ENCODE measurements at places on chromosomes 2 and 18.
A peak's percentile ranks its signal among the peaks of the same experiment; 100 is the strongest.

GRCh38 chr2:240646176-240646899 is 21.1 kb downstream of the GPR35 start:
- no peak for DNase-seq

GRCh38 chr18:46449033-46449432 is 208.0 kb downstream of the LOXHD1 start:
- no peak for DNase-seq

DNA sequence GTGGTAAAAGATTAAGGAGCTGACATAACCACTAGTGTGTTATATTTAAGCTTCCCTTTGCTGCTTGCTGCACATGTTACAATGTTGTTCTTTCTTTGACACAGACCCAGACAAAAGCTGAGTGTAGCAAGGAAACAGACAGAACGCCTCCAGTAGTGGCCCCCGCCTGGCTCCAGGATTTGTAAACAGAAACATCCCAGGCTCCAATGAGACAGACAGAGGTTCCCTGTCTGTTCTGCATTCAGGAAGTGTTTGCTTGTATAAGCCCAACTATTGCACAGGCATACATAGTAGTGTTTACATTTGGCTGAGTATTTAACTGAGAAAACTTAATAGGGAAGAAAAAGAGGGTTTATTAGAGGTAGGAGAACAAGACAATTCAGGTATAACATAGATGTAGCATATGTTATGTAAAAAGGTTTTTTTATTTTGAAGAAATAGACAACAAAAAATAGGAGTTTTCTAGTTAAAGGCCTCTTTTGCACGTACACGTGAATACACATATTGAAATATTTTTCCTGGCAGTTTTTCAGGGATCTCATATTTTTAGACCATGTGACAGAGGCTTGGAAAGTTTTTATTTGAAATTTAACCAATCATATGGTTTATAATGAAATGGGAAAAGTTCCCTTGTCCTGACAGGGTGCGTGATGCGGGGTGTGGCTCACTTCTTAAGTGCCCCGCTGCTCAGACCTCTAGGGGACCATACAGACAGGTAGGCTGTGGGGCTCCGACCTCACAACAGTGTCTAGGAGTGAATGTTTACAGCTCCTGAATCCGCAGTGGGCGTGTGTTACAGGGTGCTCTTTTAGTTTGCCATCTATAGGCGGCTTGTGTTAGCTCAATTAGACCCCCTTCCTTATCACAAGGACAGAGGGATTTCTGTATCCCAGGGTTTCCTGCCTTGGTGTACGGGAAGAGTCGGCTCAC is 118.4 kb downstream of the BMPR2 start:
- DNase-seq, result peak; percentile 66

- DNase-seq, result no peak
Measured at GRCh38 chr18:37235583-37235982, 330.0 kb downstream of the CELF4 start.

GRCh38 chr2:69159986-69160385 is 147.0 kb downstream of the ANTXR1 start:
- DNase-seq, result no peak

- no peak for DNase-seq
Measured at GRCh38 chr2:150346806-150347205, 140.7 kb downstream of the RND3 start.

- no peak for DNase-seq
Measured at GRCh38 chr2:39786761-39787522, 7.9 kb upstream of the THUMPD2 start.

GRCh38 chr2:173119069-173119807 is 43.6 kb downstream of the MAP3K20 start:
- no peak for DNase-seq

- no peak for DNase-seq
Measured at GRCh38 chr2:105765415-105766299, 20.9 kb downstream of the NCK2 start.

DNA sequence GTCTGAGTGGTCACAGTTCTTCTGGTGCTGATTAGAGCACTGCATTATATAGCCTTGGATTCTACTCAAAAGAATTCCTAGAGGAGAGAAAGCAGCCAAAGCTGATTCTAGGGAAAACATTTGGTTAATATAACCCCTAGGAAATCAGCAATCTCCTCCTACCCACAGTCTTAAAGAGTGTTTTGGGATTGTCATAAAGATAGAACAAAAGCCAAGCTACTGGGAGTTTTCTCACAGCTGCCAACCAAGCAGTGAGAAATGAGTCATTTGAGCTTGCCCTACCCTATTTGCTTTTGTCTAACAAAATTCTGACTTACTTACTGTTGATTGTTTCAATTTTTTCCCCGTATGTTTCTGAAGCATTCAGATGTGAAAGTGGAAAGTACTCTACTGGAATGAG is 469.3 kb downstream of the PLCL1 start:
- no peak for DNase-seq

- DNase-seq, result no peak
Measured at GRCh38 chr2:193690572-193690971, 1495.8 kb upstream of the TMEFF2 start.

DNA sequence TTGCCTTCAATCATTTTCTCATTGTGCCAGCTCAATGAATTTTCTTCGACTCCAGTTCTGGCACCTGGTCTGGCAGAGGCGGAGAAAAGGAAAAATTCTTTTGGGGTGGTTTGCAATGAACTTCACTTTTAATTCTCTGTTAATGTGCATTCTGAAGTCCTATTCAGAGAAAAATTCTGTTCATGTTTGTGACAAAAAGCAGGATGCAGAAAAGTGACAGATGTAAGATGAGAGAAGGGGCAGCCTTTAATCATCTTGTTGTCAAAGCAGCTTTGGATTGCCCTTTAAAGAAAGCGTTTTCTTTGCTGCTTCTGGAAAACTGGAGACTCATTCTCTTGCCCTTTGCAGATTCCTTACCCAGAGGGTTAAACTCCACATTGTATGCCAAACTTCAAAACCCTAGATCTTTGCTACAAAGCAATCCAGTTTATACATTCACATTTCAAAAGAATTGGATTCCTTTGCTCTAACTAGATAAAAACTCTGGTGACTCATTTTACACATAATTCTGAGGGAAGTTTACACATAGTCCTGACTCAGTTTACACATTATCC is 94.6 kb upstream of the CAVIN2 start:
- DNase-seq, result no peak

- DNase-seq, result no peak
Measured at GRCh38 chr2:24739354-24740025, 53.7 kb downstream of the PTRHD1 start.

- peak; percentile 74 for DNase-seq
Measured at GRCh38 chr18:55477499-55477859, 110.5 kb downstream of the TCF4 start.

GRCh38 chr2:138373993-138374408 is 127.6 kb upstream of the SPOPL start:
- peak; percentile 50 for DNase-seq

GRCh38 chr2:20091305-20091991 is 40.0 kb upstream of the LAPTM4A start:
- peak; percentile 90 for DNase-seq

DNA sequence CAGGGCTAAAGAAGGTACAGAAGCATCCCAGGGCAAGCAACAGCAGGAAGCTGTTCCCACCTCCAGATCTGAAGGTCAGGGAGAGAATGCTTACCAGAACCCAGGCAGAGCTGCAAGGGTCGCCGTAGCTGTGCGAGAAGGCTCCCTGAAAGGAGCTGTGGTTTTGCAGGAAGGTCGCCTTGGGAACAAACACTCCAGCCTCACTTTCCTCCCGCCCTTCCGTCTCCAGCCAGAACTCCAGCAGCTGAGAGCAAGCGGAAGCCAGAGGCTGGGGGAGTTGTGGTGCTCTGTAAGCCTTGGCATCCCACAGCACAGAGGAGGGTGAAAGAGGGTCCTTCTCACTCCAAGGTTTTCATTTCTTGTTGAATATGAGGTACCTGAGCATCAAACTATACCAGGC is 18.3 kb upstream of the ICOS start:
- DNase-seq, result no peak

GRCh38 chr18:75211953-75212750 is 1.6 kb downstream of the TSHZ1 start:
- peak; percentile 58 for DNase-seq

DNA sequence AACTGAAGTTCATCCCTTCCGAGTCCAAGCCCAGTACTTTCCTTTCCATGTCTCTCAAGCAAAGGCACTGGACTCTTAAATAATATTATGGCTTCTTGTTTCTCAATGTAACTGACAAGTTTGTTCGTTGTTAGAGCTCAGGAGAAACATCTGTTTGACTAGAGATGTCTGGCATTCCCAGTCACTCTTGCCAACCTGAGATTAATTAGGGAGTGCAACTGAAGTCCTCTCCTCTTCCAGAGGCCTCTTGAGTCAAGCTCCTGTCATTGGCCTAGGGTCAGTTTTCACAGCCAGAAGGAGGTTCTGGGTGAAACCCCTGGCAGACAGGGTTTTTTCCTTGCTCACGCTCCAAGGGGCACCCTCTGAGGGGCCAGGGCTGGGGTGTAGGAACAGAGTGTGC is 196.1 kb downstream of the AGPS start:
- no peak for DNase-seq

DNA sequence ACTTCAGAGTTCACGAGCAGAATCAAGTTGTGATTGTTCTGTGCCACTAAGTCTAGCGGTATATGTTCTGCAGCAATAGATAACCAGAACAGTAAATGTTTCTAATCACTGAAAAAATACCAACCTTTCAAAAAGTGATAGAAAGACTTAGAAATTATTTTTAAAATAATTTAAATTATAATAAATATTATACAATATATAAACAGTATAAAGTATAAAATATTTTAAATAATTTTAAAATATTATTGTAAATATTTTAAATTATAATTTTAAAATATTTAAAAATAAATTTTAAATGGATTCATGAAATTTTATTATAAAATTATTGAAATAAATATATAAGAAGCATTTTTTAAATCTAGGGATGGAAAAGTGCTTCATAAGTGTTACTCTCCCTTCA is 126.3 kb upstream of the ID2 start:
- DNase-seq, result no peak
